ENCODE measurements at places on chromosomes 3 and 15. TPM values are rescaled to one million over a fixed set of nuclear protein-coding genes. Genes with fewer than 3 reads are reported as not detected.

- peak; percentile 16 for DNase-seq
These were observed 205.6 kb downstream of the IL20RB start for GRCh38 chr3:137163241-137163871.

DNA sequence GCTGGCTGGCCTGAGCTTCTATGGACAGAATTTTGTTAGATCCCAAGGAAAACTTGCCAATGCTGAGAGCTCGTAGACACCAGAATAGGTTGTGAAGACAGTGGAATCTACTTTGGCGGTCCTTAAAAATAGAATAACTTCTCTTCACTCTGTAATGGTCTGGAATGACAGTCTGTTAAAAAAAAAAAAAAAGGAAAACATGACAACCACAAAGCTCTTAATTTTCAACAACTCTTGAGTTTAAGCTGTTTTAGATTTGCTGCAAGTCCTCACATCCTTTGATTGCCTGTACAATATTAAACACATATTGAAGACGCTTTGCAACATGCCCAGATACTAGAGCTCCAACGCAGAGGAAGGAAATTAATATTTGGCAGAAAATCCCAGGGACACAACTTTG lies 122.8 kb upstream of the GALNT15 start:
- no peak for DNase-seq

GRCh38 chr15:81749716-81750375 lies 296.0 kb downstream of the MEX3B start:
- DNase-seq: peak; percentile 27

DNA sequence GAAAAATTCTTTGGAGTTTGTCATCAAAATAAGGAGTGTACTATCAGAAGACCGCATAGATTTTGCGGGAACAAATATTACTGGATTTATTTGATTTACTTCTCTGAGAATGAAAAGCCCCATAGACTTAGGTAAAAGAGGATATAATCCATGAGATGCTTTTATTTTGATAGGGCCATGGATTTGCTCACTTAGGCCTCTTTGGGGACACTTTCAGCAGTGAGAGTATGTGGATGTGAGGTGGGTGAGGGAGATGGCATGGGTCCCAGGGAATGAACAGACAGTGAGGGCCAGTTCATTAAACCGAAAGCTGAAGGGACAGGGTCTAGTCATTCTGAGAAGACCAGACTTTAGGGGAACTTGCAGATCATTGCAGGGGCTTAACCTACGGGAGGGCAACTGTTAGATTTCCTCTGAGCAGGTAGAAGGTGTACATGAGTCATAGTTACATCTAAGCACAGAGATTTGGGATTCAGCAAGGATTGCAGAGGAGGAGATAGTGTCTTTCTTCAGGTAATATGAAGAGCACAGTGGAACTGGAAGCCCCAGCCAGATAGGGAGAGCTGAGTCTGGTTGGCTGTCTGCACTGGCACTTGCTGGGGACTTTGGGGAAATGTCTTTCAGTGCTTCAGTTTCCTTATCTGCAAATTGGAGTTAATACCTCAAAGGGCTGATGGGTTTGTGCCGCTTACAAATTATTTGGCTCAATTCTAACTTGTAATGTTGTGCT lies 30.8 kb downstream of the SH3GL3 start:
- DNase-seq: no peak

GRCh38 chr15:50278496-50278895 lies 13.0 kb upstream of the HDC start:
- no peak for DNase-seq

GRCh38 chr3:13492976-13493866 lies 13.1 kb downstream of the HDAC11 start:
- DNase-seq: no peak

GRCh38 chr15:76340803-76341365 lies 4.3 kb downstream of the ISL2 start:
- DNase-seq: no peak

DNA sequence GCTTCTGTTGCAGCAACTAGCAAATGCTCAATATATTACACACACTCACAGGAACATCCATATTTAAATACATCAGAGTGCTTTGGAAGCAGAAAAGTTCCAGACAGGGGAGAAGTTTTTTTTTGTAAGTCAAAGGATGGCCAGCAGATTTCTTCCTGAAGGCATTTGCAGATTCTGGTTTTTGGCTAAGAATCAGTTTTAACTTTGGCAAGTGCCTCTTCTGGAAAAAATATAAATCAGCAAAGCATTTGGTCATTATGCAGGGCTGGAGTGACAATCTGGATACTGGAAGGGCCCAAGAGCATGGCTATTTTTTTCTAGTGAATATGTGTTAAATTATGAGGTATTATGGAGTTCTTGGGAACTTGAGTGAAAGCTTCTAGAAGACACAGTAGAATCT lies 495.3 kb upstream of the ARPP21 start:
- no peak for DNase-seq

- no peak for DNase-seq
These were observed 98.6 kb upstream of the C15orf61 start for GRCh38 chr15:67422296-67422695.

DNA sequence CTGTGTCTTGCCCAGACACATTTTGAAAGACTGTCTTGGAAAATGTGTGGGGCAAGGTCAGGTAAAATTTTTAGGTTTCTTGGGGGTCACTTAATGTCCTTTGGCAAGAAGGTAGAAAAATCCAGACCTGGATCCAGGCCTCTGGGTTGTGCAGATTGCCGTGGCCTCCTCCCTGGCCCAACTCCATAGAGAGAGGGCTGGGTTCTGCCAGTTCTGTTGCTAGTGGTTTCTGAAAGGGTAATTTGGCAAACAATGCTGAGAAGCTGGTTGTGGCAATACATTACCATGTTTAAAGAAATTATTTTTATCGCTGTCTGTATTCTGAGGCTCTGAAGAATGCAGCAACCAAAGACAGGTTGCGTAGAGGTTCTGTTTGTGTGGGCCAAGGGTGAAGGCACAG lies 20.2 kb upstream of the TMEM158 start:
- no peak for DNase-seq

The CTDSPL gene
- total RNA-seq: 18.5 TPM
